Fibroblast of villous mesenchyme (primary cell): ENCODE measurements at places on chromosomes 13 and 19. TPM values are rescaled to one million over a fixed set of nuclear protein-coding genes. Genes with fewer than 3 reads are reported as not detected.

GRCh38 chr13:44417876-44418275 lies 44.3 kb downstream of the SERP2 start:
- no peak for DNase-seq

GRCh38 chr13:110409581-110409992 lies 102.5 kb downstream of the COL4A2 start:
- peak; percentile 90 for DNase-seq

- no peak for DNase-seq
Observed at GRCh38 chr13:23025864-23026608, 154.7 kb upstream of the SGCG start.

GRCh38 chr19:7149956-7150705 lies 80.6 kb downstream of the ZNF557 start:
- DNase-seq, result no peak

DNA sequence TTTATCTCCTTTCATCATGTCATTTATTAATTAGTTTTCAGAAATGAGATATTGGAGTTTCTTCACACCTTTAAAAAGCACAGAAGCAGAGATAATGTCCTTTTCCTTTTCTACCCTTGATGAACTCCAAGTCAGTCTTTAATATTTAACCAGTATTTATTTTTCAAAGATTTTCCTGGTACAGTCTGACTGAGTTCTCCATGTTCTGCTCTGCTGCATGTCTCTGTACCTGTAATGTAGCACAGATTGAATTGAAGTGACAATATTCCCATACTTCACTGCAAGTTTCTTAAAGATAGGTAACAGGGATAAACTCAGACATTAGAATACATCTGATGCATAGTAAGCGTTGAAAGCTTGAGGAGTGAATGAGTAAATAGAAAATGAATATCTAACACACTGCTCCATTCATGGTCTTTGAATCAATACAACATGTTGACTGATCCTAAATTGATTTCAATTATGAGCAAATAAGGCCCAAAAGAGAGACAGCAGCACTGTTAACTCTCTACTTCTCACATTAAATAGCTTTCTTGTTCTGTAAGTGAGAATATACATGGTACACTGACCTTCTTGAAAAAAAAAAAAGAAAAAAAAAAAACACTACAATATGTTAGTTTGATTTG lies 1323.6 kb upstream of the PRR20A start:
- no peak for DNase-seq

GRCh38 chr13:40026741-40027140 lies 371.3 kb downstream of the COG6 start:
- DNase-seq, result no peak

DNA sequence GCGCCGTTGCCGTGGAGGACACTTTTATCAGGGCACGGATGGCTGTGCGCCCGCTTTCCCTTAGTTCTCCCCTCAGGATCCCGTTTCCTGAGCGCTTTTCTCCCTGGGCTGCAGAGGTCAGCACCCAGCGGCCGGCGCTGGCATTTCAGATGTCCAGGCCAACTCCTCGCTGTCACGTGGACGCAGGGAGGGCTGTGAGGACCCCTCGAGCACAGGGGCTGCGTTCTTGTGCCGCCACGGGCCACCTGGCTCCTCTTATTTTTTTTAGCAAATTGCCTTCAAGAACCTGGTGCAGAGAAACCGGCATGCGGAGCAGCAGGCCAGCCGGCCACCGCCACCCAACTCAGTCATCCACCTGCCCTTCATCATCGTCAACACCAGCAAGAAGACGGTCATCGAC lies 22.3 kb downstream of the ATP4B start:
- no peak for DNase-seq

GRCh38 chr13:75356421-75356820 lies 125.5 kb downstream of the TBC1D4 start:
- DNase-seq, result no peak

The PLIN3 gene
- total RNA-seq, result 191 and 193 TPM in 2 replicates
